ENCODE measurements at places on chromosomes 11 and 22. TPM values are rescaled to one million over a fixed set of nuclear protein-coding genes. Genes with fewer than 3 reads are reported as not detected.

Gene TMEM223
- 16.2 TPM for total RNA-seq

Gene TEF
- 10.2 TPM for total RNA-seq

Gene TMEM151A
- total RNA-seq = not detected

Gene GRIA4
- total RNA-seq = not detected

Gene MUC2
- total RNA-seq = not detected

Gene ACTN3
- total RNA-seq = not detected

Gene CRY2
- 32.7 TPM for total RNA-seq

Gene PLAAT3
- total RNA-seq = 86.4 TPM

Gene SYT12
- total RNA-seq = 0.61 TPM

Gene AKIP1
- 29.1 TPM for total RNA-seq

Gene C11orf42
- total RNA-seq = not detected

Gene PRSS23
- 149 TPM for total RNA-seq

DNA sequence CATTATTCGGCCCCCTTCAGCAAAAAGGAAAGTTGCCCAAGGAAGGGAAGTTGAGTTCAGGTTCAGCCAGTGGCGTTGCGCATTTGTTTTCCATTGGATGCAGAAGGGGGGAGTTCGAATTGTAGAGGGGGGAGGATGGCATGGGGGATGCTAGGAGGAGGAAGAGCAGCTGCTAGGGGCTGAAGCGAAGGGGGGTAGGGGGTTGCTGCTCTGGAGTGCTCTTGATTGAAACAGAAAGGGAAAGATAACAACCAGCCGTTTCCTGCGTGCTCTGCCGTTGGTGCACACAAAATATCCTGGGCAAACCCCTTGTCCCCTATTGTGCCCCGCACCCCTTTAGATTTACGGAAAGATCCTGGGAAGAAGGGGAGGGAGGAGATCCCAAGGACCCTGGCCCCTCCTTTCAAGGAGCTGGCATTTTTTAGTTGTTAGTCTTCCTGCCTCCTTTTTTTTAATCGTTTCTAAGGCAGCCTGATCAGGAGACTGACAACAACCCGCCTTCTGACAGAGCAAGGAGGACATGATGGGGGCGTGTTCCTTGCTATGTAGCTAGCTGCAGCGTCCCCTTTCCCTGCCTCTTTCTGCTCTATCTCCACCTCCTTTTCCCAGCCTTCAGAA is 2.1 kb downstream of the KMT2A start:
- peak overlapping the region; percentile 86 for H3K27ac ChIP-seq
- peaks cover 34% of the 10 kb centered on the region for H3K4me1 ChIP-seq
- peak overlapping the region; percentile 91 for H3K4me3 ChIP-seq
- H3K36me3 ChIP-seq = no peaks in the 10 kb centered on the region
- no peaks in the 10 kb centered on the region for H3K27me3 ChIP-seq
- DNase-seq = peak; percentile 50

DNA sequence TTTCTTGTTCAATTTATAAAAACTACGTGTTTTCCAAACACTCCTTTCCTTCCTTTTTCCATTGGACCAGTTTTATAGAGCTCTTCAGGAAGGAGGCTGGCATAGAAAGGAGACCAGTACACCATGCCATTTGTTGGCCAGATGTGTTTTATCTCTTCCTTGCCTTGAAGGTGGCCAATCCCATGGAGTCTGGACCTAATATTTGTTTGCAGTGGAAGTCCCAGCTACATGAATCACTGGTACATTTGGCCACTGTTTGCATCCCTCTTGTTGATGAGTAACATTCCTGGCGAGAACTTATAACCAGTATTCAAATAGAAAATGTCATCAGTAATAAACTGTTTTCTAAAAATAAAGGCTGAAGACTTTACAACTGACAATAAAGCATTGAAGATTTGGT is 110.2 kb downstream of the ANO3 start:
- H3K36me3 ChIP-seq = no peaks in the 10 kb centered on the region
- no peaks in the 10 kb centered on the region for H3K4me1 ChIP-seq

DNA sequence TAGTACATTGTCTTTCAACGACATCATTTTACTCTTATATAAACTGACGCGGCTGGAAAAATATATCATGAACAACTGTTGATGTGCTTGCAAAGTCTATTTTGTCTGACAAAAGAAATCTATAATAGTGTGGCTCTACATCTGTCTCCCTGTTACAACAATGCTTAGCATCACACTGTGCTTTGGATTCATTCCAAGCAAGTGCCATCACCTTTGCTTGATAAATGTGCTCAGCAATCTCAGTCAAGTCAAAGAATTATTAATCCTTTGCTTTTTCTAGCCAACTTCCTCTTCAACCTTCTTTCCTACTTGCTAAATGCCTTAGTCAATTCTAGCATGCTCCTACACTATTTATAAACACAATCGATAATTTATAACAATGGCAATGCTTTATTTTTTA is 140.5 kb downstream of the FCHSD2 start:
- H3K36me3 ChIP-seq = no peaks in the 10 kb centered on the region
- DNase-seq = no peak
- H3K27me3 ChIP-seq = no peaks in the 10 kb centered on the region

DNA sequence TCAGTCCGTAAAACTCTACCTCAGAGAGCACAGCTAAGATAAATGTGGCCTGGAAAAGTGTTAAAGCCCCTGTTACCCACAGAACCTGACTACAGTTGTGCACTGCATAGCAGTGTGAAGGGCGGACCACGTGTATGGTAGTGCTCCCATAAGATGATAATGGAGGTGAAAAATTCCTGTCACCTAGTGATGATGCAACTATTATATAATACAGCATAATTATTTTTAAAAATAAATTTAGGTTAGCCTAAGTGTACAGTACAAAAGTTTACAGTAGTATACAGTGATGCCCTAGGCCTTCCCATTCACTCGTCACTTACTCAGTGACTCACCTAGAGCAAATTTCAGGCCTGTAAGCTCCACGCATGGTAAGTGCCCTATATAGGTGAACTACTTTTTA is 76.6 kb upstream of the RASSF10 start:
- H3K36me3 ChIP-seq = peaks cover 18% of the 10 kb centered on the region
- H3K27ac ChIP-seq = no peak overlapping the region
- H3K27me3 ChIP-seq = no peaks in the 10 kb centered on the region
- DNase-seq = no peak

GRCh38 chr11:38593649-38594048 is 1995.6 kb upstream of the RAG2 start:
- H3K4me3 ChIP-seq = no peak overlapping the region
- no peaks in the 10 kb centered on the region for H3K27me3 ChIP-seq
- no peak overlapping the region for H3K27ac ChIP-seq
- no peaks in the 10 kb centered on the region for H3K36me3 ChIP-seq
- DNase-seq = no peak
- no peaks in the 10 kb centered on the region for H3K4me1 ChIP-seq

GRCh38 chr11:128776424-128777284 is 82.8 kb downstream of the FLI1 start:
- DNase-seq = peak; percentile 43
- no peaks in the 10 kb centered on the region for H3K27me3 ChIP-seq
- H3K36me3 ChIP-seq = peaks cover 91% of the 10 kb centered on the region

- H3K4me1 ChIP-seq = no peaks in the 10 kb centered on the region
- no peaks in the 10 kb centered on the region for H3K27me3 ChIP-seq
- no peak overlapping the region for H3K27ac ChIP-seq
- DNase-seq = no peak
- H3K36me3 ChIP-seq = no peaks in the 10 kb centered on the region
Observed at GRCh38 chr22:32905400-32905799, 103.9 kb downstream of the TIMP3 start.

DNA sequence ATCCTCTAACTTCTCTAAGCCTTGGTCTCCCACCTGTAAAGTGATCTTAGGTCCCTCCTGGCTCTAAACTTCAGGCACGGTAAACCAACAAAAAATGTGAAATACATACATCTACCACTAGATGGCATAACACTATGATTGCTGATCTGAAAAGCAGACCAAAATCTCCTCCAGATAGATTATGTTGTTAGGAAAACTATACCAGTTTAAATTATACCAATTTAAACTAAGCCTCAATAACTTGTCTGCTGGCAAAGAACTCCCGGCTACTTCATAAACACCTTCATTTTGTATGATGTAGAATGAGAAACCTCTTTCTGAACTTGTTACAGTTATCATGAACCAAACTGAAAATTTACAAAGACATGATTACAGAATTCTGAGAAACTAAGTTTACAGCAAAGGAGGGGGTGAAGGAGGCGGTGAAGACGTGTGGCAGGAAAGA is 85.9 kb downstream of the SBF2 start:
- peaks cover 12% of the 10 kb centered on the region for H3K4me1 ChIP-seq
- no peak overlapping the region for H3K27ac ChIP-seq
- no peaks in the 10 kb centered on the region for H3K27me3 ChIP-seq
- DNase-seq = peak; percentile 44
- H3K36me3 ChIP-seq = no peaks in the 10 kb centered on the region

DNA sequence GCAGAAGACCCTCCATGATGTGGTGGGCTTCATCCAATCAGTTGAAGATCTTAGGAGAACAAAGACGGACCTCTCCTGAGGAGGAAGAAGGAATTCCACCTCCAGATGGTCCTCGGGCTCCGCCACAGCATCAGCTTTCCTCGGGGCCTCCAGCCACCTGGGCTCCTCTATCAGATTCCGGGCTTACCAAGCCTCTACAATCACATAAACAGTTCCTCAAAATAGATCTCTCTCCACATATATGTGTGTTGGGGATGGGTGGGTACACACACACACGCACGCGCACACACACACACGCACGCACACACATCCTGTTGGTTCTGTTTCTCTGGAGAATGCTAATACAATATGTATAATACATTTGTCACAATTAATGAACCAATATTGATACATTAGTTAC is 18.8 kb upstream of the NLRP6 start:
- no peak for DNase-seq
- H3K27me3 ChIP-seq = no peaks in the 10 kb centered on the region
- no peak overlapping the region for H3K4me3 ChIP-seq
- no peaks in the 10 kb centered on the region for H3K36me3 ChIP-seq
- H3K4me1 ChIP-seq = no peaks in the 10 kb centered on the region
- no peak overlapping the region for H3K27ac ChIP-seq

DNA sequence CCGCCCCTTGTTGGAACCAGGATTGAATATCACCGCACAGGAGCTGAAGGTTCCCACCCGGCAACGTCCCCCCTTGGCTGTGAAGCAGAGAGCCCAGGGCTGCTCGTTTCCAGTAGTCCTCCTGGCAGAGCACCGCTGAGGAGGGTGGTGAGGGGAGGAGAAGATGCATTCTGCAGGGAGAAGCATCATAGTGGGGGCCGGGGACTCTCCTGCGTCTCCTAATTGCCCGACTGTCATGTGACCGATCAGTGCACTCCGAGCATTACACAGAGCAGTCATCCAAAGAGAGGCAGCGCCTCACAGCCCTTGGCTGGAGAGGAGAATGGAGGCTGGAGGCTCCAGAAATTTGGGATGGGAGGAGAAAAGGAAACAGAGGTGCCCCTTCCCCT is 85.0 kb upstream of the SEPTIN5 start:
- peaks cover 5% of the 10 kb centered on the region for H3K4me1 ChIP-seq
- no peak for DNase-seq
- H3K27me3 ChIP-seq = no peaks in the 10 kb centered on the region
- no peaks in the 10 kb centered on the region for H3K36me3 ChIP-seq

DNA sequence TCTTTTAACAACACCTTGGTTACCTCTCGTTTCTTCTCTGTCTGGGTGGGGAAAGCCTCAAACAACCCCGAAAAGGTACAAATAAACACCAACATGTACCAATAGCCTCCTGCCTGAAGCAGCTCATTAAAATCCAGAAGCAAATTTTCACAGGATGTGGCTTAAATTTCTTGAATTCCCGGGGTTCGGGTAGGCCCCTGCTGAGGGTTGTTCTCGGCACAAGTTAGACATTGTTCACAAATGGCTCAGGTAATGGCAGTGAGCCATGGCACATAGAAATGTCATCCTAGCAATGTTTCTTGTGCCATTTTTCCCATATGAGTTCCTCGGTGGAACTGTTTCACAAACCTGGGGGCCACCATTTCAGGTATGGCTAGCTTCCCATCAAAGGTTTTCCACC is 19.7 kb upstream of the GLYATL1 start:
- no peaks in the 10 kb centered on the region for H3K36me3 ChIP-seq
- H3K27ac ChIP-seq = no peak overlapping the region
- H3K4me3 ChIP-seq = no peak overlapping the region
- no peak for DNase-seq

GRCh38 chr11:96783311-96783710 is 393.5 kb downstream of the JRKL start:
- DNase-seq = no peak
- no peaks in the 10 kb centered on the region for H3K27me3 ChIP-seq
- no peak overlapping the region for H3K27ac ChIP-seq
- no peaks in the 10 kb centered on the region for H3K36me3 ChIP-seq

DNA sequence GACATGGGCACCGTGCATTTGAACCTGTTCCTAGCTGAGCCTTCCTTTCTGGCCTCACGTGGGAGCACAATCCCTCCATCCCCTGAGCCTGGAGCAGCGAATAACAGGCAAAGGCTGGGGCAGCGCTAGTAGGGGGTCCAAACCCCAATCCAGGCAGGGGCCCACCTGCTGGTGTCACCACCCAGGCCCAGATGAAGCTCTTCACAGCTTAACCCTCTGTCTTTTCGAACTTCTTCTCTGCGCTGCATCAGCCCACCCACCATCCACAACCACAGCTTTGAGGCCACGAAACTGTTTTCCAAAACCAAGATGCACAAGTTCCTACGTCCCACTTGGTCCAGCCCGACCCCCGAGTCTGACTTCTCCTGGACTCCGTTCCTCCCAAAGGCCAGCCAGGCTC is 11.5 kb downstream of the KCNC1 start:
- H3K27me3 ChIP-seq = no peaks in the 10 kb centered on the region
- H3K27ac ChIP-seq = no peak overlapping the region
- no peak overlapping the region for H3K4me3 ChIP-seq
- peak; percentile 39 for DNase-seq

DNA sequence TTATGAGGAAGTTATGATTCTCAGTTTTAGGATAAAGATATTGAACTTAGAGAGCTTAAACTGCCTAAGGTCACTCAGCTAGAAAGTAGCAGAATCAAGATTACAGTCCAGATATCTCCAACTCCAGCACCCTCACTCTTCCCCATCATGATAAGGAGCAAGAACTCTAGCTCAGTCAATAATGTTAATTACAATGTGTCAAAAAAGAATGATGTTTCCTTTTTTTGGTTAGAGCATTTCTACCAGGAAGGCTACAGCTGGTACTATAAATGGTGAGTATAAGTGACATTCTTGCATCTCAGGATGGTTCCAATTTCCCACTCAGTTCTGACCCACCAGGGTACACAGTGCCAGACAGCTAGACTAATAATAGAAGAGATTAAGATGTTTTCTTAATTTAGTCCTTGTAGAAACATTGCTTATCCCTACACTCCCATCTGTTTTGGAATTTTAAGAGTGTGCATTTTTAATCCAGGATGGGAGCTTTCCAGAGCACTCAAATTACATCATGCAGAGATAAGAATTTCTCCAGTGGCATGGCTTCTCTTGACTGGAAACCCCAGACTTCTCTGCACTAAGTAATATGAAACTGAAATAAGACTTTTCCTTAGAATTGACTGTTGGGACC is 21.6 kb upstream of the BBOX1 start:
- no peak for DNase-seq
- H3K36me3 ChIP-seq = no peaks in the 10 kb centered on the region
- no peaks in the 10 kb centered on the region for H3K4me1 ChIP-seq
- H3K27ac ChIP-seq = no peak overlapping the region
- H3K4me3 ChIP-seq = no peak overlapping the region
- H3K27me3 ChIP-seq = no peaks in the 10 kb centered on the region
